ENCODE measurements at places on chromosomes 3 and 15. TPM values are rescaled to one million over a fixed set of nuclear protein-coding genes. Genes with fewer than 3 reads are reported as not detected.

Gene RLBP1
- 0.18 TPM for total RNA-seq

- no peak for DNase-seq
These were observed 167.6 kb downstream of the PLCL2 start for GRCh38 chr3:17052363-17052762.

DNA sequence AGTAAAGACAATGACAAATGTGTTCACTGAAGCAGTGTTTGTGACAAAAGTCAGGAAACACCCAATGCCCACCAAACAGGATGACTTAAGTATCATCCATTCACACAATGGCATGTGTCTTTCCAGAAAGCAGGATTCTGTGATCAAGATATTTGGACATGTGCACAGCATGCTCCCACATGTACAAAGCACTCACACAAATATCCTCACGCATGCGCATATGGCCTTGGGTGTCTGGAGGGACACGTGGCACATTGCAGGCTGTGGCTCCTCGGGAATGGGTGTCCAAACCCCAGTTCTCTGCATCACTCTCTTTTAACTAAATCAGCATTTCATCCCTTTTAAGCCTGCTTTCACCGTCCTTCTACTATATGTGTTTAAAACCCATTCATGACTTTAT, 130.5 kb downstream of the KLF13 start:
- DNase-seq = no peak

DNA sequence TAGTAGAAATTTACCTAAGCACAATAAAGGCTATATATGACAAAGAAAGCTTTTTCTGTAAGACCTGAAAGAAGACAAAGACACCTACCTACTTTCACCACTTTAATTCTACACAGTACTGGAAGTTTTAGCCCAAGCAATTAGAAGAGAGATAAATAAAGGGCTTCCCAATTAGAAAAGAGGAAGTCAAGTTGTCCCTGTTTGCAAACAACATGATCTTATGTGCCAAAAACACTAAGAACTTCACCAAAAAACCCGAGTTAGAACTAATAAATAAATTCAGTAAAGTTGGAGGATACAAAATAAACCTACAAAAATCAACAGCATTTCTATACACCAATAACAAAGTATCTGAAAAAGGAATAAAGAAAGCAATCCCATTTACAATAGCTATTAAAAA, 190.9 kb downstream of the NR2F2 start:
- DNase-seq = no peak

GRCh38 chr3:51982352-51982837, 940 bp upstream of the ACY1 start:
- peak; percentile 86 for DNase-seq

- peak; percentile 95 for DNase-seq
These were observed 236.8 kb downstream of the OPA1 start for GRCh38 chr3:193829781-193830180.

GRCh38 chr3:117238806-117239205, 529.2 kb downstream of the TUSC7 start:
- DNase-seq = no peak

- DNase-seq = peak; percentile 86
These were observed 601 bp downstream of the ACTL6A start for GRCh38 chr3:179563271-179563783.

DNA sequence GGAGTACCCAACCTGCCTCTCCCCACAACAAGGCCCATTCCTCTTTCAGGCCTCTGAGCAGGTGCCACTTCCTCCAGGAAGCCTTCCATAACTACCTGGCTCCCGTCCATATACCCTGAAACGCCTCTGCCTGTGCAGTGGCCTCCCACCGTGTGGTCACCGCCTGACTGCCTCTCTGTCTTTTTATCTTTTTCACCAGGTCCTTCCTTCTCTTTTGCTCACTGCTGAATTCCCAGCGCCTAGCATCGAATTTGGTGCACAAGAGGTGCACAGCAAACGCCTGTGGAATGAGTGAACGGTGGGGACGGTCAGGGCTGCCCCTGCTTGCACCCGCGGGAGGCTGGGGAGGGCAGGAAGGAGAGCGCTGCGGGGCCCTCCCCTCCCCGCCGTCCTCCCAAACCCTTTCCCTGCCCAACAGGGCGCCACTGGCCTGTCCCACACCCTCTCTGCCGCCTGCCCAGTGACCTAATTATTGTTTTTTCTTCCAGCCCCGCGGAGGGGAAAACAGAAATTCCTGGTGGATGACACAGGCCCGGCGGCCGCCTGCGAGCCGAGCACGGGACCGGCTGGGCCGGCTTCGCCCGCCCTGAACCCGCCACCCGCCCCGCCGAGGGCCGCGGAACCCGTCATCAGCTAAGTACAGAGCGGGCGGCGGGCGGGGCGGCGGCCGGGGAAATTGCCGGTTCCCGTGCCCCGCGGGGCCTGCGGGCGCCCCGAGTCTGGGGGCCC, 140.1 kb downstream of the SMAD6 start:
- peak; percentile 90 for DNase-seq

DNA sequence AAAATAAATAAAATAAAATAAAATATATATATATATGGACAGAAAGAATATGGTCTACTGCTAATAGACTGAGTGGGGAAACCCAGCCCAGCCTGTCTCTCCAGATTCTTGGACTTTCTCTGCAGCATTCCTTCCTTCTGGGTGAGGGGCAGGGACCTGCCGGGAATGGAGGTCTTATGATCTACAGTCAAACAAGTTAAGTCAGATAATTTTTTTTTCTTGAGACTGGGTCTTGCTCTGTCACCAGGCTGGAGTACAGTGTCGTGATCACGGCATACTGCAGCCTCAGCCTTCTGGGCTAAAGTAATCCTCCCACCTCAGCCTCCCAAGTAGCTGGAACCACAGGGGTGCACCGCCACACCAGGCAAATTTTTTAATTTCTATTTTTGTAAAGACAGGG, 33.5 kb upstream of the ZNF774 start:
- DNase-seq = no peak

- peak; percentile 42 for DNase-seq
These were observed at the start of gene TIMP4 for GRCh38 chr3:12158387-12159226. TSS of gene TIMP4 (minus strand) at chr3:12158912. CDS start at chr3:12158840, 72 bp downstream.

GRCh38 chr15:33678176-33678575, 290.1 kb upstream of the CHRM5 start:
- no peak for DNase-seq
